Glutamatergic neuron (in vitro differentiated cells): ENCODE measurements at places on chromosomes 12 and 14. TPM values are rescaled to one million over a fixed set of nuclear protein-coding genes. Genes with fewer than 3 reads are reported as not detected.

DNA sequence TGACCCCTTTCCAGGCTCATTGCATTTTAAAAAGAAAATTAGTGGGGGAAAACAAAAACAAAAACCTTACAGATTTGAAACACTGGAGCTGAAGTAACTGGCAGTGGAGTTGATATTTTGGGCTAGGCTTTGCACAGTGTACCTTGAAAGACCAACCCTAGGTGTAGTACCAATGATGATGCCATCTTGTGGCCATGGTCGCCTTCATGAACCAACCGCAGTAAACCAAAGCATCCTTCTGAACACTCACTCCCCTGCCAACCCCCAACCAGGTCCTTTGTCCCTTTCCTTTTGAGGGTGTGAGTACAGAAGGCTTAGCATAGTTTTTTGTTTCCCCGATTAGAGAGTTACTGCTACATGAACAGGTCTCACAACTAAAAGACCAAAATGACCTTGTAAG is 5.9 kb downstream of the TOMM20L start:
- DNase-seq: no peak
- no peak overlapping the region for H3K4me3 ChIP-seq
- H3K36me3 ChIP-seq: no peaks in the 10 kb centered on the region

DNA sequence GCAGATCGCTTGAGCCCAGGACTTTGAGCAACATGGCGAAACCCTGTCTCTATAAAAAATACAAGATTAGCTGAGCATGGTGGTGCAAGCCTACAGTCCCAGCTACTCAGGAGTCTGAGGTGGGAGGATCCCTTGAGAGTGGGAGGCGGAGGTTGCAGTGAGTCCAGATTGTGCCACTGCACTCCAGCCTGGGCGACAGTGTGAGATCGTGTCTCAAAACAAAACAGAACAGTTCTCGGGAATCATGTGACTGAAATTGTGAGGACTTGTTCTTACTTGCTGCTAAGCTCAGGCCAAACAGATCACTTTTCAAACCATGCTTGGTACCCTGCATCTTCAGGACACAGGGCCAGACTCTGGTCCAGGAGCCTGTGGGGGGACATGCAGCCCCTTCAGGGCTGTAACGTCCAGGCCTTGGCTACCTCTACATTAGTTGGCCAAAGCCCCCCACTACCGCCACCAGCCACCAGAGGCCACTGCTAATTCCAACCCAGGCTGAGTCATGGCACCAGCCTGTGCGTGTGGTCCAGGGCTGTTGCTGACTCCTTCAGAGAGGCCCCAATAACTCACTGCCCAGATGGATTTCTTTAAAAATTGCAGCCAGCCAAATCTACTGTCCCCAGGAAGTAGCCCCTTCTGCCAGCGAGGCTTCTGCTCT is 33.4 kb upstream of the SYNDIG1L start:
- H3K4me3 ChIP-seq: no peak overlapping the region
- peaks cover 9% of the 10 kb centered on the region for H3K27me3 ChIP-seq
- DNase-seq: peak; percentile 81
- H3K36me3 ChIP-seq: peaks cover 11% of the 10 kb centered on the region

- DNase-seq: no peak
- H3K27ac ChIP-seq: no peak overlapping the region
- no peaks in the 10 kb centered on the region for H3K36me3 ChIP-seq
- H3K4me1 ChIP-seq: no peaks in the 10 kb centered on the region
- H3K27me3 ChIP-seq: no peaks in the 10 kb centered on the region
Observed at GRCh38 chr14:74368026-74368425, 19.8 kb downstream of the VRTN start.

GRCh38 chr14:102980409-102980810 is 57.9 kb downstream of the AMN start:
- DNase-seq: no peak
- H3K4me1 ChIP-seq: peaks cover 5% of the 10 kb centered on the region
- peaks cover 2% of the 10 kb centered on the region for H3K27me3 ChIP-seq
- no peak overlapping the region for H3K4me3 ChIP-seq

- no peak overlapping the region for H3K4me3 ChIP-seq
- H3K36me3 ChIP-seq: no peaks in the 10 kb centered on the region
- no peak for DNase-seq
- H3K4me1 ChIP-seq: no peaks in the 10 kb centered on the region
- no peak overlapping the region for H3K27ac ChIP-seq
Observed at GRCh38 chr14:53743371-53743770, 213.3 kb downstream of the BMP4 start.

GRCh38 chr12:25200703-25201102 is 5.7 kb downstream of the ETFRF1 start:
- H3K27ac ChIP-seq: no peak overlapping the region
- DNase-seq: no peak
- H3K4me3 ChIP-seq: no peak overlapping the region
- H3K4me1 ChIP-seq: peaks cover 3% of the 10 kb centered on the region
- no peaks in the 10 kb centered on the region for H3K36me3 ChIP-seq
- no peaks in the 10 kb centered on the region for H3K27me3 ChIP-seq

GRCh38 chr14:94043756-94044475 is 17.8 kb downstream of the OTUB2 start:
- peak overlapping the region; percentile 20 for H3K4me3 ChIP-seq
- H3K27me3 ChIP-seq: peaks cover 10% of the 10 kb centered on the region

DNA sequence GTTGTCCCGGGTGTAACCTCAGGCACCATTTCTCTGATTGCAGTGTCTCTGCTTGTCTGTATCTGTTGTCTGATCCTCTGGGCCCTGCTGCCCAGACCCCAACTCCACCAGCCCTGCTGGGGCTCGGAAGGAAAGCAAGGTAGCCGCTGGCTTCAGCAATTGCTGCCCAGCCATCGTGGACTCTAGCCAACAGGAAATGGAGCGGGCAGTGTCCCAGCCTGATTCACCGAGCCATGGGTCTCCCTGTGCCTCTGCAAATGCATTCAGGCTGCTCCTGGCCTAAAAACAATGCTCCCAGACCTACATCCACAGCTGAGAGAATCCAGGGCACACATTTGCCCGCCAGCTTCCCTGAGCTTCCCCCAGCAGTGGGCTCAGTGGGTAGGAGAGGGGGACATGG is 9.2 kb downstream of the TUNAR start:
- H3K4me1 ChIP-seq: peaks cover 23% of the 10 kb centered on the region
- H3K36me3 ChIP-seq: no peaks in the 10 kb centered on the region
- no peak for DNase-seq
- peaks cover 6% of the 10 kb centered on the region for H3K27me3 ChIP-seq
- no peak overlapping the region for H3K4me3 ChIP-seq

Gene HOXC11
- not detected for total RNA-seq

Gene INSM2
- total RNA-seq: 21.7 TPM

Gene DRAM1
- total RNA-seq: 0.83 TPM
